ENCODE measurements at places on chromosomes 3 and 15.

DNA sequence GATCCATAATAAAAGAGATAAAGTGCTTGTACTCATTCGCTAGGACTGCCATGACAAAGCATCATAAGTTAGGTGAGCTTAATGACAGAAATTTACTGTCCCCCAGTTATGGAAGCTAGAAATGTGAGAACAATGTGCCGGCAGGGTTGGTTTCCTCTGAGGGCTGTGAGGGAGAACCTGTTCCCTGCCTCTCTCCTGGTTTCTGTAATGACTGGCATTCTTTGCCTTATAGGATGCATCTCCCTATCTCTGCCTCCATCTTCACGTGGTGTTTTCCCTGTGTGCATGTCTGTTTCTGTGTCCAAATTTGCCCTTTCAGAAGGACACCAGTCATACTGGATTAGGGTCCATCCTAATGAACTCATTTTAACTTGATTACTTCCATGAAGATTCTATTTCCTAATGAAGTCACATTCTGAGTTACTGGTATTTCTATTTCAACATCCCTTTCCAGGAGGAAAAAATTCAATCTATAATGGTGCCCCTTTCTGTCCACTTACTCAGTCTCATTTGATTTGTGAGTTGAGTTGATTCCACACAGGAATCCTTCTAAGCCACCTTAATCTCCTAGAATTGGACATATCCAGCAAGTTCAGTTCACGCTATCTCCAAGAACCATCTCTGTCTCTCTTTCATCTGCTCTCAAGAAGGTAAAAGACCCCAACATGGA lies 71.2 kb upstream of the LIPC start:
- DNase-seq, result no peak

GRCh38 chr15:100981086-100981485 lies 61.9 kb downstream of the LRRK1 start:
- DNase-seq, result no peak

DNA sequence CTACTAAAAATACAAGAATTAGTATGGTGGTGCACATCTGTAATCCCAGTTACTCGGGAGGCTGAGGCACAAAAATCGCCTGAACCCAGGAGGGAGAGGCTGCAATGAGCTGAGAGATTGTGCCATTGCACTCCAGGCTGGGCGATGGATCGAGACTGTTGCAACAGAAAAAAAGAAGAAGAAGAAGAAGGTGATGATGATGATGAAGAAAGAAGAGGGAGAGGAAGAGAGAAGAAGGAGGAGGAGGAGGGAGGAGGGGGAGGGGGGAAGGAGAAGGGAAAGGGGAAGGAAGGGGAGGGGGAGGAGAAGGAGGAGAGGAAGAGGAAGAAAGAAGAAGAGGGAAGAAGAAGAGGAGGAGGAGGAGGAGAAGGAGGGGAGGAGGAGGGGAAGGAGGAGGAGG lies 33.2 kb upstream of the ZNF710 start:
- no peak for DNase-seq

- no peak for DNase-seq
Measured at GRCh38 chr3:65351753-65352152, 664.0 kb upstream of the ADAMTS9 start.

DNA sequence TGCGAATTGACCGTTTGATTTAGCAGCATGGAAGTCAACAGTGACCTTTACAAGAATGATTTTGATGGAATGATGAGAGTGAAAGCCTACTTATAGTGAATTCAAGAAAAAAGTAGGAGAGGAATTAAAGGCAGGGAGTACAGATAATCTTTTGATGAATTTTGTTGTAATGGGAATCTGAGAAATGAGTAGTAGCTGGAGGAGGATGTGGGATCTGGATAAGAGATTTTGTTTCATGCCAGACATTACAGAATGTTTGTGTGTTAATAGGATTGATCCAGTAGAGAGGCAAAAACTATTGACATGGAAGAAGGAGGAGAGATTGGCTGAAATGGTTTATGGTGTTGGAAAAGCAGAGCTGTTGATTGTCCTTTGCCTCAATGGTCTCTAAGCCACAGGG lies 17.4 kb upstream of the ZNF609 start:
- no peak for DNase-seq

GRCh38 chr3:24722087-24722486 lies 227.4 kb upstream of the THRB start:
- DNase-seq, result no peak

DNA sequence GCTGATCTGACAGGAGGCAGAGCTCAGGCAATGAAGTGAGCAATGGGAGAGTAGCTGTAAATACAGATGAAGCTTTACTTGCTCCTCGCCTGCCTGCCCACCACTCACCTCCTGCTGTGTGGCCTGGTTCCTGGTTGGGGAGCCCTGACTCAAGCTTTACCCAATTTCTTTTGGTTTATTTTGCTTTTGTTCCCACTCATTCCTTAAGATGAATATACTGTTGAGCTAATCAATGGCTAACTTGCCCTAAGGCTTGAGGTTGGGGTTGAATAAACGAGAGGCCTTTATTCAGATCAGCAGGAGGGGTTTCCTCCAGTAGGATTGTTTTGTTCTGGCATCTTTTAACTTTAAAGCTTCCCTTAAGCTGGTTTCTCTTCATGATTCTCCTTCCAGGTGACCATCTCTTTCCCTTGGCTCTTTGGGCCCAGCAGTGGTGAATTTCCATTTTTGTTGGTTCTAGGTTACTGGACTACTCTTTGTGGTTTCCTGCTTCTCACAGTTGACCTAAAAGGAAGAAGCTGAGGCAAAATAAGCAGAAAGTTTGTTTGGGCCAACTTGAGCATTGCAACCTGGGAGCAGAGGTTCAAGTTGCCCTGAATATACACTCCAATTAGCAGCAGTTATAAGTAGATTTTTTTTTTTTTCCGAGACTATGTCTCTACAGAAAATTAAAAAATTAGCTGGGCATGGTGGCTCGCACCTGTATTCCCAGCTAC lies 44.4 kb downstream of the STARD9 start:
- DNase-seq, result no peak

DNA sequence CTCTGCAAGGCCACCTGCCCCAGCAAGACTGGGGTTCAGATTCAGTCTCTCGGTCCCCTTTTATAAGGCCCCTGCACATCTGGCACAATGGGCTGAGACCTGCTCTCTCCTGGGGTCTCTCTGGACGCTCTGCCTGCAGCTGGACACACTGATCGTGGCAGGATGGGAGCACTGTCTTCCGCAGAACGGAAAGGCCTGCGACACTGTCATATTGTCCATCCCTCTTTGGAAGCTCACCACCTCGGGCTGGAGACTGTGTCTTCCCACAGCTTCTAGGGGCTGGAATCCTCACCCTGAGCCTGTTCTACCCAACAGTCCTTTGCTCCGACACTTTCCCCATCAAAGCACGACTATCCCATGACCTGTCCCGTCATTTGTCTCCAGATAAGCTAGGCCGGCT lies 11.5 kb upstream of the IGDCC4 start:
- no peak for DNase-seq

GRCh38 chr3:194586836-194587235 lies 46.4 kb downstream of the TMEM44 start:
- DNase-seq, result no peak

- DNase-seq, result no peak
Measured at GRCh38 chr3:13528217-13528867, 20.6 kb upstream of the FBLN2 start.

GRCh38 chr15:61639491-61639890 lies 410.4 kb upstream of the RORA start:
- DNase-seq, result no peak

GRCh38 chr3:150079029-150079739 lies 108.5 kb upstream of the PFN2 start:
- no peak for DNase-seq

DNA sequence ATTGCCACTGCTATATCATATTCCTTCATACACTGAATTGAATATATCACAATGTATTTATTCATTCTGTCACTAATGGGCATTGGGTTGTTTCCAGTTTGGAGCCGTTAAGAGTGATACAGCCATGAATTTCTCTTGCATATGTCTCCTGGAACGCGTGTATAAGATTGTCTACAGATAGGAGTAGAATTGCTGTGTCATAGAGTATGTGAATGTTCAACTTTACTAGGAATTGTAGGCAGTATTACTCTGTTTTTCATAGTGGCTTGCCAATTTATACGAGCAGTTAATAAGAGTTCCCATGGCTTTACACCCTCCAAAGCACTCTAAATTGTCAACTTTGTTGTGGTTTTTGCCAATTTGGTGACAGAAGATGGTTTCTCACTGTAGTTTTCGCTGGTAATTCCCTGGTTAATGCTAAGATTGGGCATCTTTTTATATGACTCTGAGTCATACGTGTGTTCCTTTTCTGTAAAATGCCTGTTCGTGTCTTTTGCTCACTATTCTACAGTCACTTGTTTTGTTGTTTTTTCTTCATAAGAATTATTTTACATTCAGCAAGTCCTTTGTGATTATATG lies 136.1 kb upstream of the LIPC start:
- no peak for DNase-seq

DNA sequence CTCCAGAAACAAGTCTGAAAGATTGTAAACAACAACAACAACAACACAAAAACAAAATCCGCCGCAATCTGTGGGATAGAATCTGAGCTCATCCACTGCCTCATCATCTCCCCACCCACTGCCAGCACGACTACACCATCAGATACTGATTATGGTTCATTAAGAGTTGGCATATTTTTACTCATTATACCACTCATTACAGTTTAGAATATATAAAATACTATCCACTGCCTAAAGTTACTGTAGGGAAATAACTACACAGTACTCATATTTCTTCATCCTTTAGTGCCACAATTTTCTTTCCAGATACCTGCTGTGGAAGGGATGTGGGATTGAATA lies 152.5 kb upstream of the PEX5L start:
- DNase-seq, result no peak

GRCh38 chr3:45509768-45510129 lies 84.8 kb upstream of the LIMD1 start:
- DNase-seq, result no peak

GRCh38 chr15:34258151-34258550 lies 33.3 kb downstream of the EMC4 start:
- DNase-seq, result no peak

GRCh38 chr15:92822216-92823144 lies 77.6 kb upstream of the CHD2 start:
- no peak for DNase-seq
